Right cardiac atrium (tissue), 5 donors: ENCODE measurements at places on chromosomes 16 and 17. TPM values are rescaled to one million over a fixed set of nuclear protein-coding genes. Genes with fewer than 3 reads are reported as not detected.

GRCh38 chr16:13390093-13390985, 488.9 kb downstream of the SHISA9 start:
- DNase-seq = no peak

NPIPB6 gene
- 0.45 TPM for polyA plus RNA-seq

DNA sequence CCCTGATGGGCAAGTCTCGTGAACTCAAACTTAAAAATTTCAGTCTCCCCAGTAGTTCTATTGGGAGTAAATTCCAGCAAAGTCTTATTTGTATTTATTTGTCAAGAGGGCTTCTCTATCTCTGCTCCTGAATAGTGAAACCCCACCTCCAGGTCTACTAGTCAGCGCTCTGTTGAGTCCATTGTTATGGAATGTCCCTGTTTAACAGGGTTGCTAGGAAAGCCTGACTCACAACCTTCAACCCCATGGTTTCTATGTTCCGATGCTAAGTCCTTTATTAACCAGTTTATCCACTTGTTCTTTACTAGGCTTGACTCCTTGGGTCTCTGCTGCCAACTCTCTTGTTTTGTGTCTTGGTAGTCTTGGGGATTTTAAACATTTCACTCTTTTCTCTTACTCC, 250.7 kb upstream of the MYOCD start:
- DNase-seq = no peak

FBXL16 gene
- polyA plus RNA-seq = 0.34 TPM

GRCh38 chr16:75079346-75079926, 37.1 kb downstream of the LDHD start:
- no peak for DNase-seq

DNA sequence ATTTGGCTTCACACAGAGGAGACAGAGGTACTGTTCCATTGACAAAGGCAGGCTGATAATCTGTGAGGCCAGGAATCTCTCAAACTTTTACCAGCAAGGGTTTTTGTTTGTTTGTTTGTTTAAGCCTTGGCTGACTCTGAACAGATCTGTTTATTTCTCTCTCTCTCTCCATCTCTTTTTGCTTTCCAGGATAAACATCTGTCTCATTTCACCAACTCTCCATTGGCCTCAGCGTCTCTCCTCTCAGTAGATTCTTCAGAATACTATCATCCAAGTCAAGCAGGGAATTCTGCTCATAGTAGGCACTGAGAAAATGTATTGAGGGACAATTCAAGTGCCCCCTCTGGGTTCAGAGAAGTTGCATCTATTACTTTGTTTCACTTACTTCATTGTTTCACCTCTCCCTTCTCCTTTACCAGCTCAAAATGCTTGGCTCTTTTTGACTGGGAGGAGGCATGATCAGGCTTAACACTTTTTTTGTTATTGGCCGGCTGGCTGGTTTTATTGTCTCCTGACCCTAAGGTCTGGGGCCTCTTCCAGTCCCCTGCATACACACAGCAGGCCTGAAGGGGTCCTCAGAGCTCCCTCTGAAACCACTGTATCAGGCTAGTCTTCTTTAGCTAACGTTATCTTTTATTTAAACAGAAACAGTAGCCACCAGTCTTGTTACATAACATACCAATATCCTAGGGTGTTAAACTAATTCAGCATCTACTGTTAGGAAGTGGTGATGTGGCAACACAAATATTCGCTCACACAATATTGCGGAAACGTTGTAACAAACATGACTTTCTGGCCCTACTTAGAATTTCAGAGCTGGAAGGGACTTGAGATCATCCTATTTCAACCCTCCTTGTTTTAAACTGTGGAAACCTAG, 2.0 kb upstream of the YPEL2 start:
- peak; percentile 80 for DNase-seq

- no peak for DNase-seq
These were observed 4.7 kb upstream of the IGSF6 start for GRCh38 chr16:21656795-21657768.

TBC1D3K gene
- not detected for polyA plus RNA-seq

- no peak for DNase-seq
These were observed 92.4 kb downstream of the YPEL2 start for GRCh38 chr17:59423903-59424302.

TSEN54 gene
- polyA plus RNA-seq = 9.6 TPM

GRCh38 chr16:15816228-15816627, 40.6 kb downstream of the MYH11 start:
- no peak for DNase-seq

DNA sequence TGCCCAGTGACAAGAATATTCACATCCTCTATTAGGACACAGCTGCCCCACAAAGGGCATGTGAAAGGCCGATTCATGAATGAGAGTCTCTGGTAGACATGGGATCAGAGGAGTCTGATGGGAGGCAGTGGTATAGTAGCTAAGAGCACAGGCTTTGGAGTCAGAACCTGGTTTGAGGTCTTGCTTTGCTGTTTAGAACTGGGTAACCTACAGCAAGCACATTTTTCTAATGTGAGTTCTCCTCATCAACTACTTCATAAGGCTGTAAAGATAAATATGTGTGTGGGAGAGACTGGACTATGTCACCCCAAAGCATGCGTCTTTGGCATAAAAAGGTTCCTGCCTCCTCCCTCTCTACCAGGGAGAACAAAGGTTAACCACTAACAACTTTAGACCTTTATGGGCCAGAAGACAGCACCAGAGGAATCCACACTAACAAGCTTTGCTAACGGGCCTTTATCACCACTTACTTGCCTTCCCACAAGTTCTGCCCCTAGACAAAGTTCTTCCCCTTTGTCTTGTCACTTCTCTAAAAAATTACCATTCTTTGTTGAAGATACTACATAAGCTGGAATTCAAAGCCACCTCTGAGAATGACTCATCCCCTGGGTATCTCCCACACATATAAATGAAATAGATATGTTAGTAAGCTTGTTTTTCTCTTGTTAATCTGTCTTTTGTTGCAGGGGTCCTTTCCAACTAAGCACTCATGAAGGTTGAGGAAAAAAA, 21.1 kb downstream of the CDR2 start:
- DNase-seq = no peak

CLDN9 gene
- 0.41 TPM for polyA plus RNA-seq

GRCh38 chr17:42378959-42379594, 9.2 kb downstream of the STAT3 start:
- DNase-seq = no peak

RANGRF gene
- polyA plus RNA-seq = 45.5 TPM

RECQL5 gene
- 13.5 TPM for polyA plus RNA-seq

KREMEN2 gene
- polyA plus RNA-seq = not detected

GRCh38 chr17:81647640-81648012, 8.7 kb downstream of the PDE6G start:
- no peak for DNase-seq

DNA sequence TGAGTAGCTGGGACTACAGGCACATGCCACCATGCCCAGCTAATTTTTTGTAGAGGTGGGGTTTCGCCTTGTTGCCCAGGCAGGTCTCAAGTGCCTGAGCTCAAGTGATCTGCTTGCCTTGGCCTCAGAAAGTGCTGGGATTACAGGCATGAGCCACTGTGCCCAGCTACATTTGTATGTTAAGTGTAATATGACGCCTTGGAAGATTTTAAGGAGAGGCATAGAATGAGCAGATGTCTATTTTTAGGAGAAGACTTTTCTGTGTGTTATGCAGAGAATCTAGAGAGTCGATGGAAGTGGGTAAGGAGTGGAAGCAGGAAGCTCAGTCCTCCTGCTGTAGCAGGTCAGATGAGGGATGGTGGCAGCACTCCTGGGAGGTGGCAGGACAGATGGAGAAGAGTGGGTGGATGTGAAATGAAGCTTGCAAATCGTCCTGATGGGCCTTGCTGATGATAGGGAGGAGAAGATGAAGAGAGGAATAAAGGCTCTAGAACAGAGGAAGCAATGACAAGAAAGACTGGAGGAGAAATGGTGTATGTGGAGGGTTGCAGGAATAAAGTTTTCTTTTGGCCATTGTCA, 125.3 kb downstream of the SHISA6 start:
- DNase-seq = no peak

- DNase-seq = no peak
These were observed 1.2 kb downstream of the COA3 start for GRCh38 chr17:42797067-42798007.

KRT17 gene
- 0.09 TPM for polyA plus RNA-seq
